GM13977 (cell line): ENCODE measurements at places on chromosomes 1 and 21.

DNA sequence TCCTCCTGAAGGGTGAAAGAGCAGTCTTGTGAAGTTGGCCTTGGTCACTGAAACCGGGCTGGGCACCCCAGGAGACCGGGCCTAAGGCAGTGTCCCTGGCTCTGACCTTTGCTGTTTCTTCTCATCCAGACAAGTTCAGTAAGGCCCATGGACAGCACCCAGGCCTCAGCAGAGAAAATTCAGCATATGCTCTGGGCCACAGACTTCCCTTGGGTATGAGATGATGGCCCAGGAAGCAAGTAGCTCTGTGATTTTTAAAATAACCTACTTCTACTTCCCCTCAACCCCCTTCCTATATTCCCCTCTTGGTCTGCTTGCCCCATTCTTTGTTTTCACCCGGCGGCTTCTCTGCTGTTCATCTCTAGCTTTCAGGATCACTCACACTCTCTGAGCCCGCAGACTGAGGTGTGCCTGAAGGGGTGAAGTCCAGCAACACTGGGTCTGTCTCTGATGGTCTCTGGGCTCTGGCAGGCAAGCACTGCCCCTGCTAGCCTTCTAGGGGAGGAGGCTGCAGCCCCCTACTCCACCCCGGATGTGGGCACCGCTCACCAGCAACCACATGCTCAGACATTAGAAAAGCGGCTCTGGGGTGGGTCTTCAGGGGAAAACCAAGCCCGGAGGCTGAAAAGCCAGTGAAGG, 2.9 kb upstream of the GPR25 start:
- peak; percentile 70 for DNase-seq

- DNase-seq: no peak
These were observed 67.0 kb downstream of the PLEKHA6 start for GRCh38 chr1:204292740-204293139.

DNA sequence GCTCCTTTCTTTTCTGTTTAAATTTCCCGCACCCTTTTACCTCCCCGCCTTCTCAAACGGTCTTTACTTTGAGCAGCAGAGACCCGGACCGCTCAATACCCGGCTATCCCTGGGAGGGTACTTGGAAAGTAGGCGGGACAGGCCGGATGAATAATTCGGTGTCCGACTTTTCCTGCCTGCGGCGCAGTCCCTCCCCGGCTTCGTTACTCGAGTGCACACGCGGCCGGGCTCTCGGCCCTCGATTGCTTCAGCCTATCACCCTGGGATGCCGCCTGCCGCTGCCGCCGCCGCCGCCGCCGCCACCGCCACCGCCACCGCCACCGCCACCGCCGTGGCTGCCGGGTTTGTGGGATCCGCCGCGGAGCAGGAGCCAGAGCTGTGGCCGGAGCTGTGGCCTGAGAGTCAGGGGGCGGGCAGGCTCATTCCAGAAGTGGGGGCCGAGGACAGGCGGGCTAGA, 382 bp upstream of the RASAL2 start:
- peak; percentile 92 for DNase-seq

- no peak for DNase-seq
These were observed at the start of gene ADORA1 for GRCh38 chr1:203127666-203128430. TSS of gene ADORA1 (plus strand) at chr1:203127726. CDS start at chr1:203128842, 1,116 bp downstream.

GRCh38 chr21:34362136-34362444, 1.7 kb upstream of the KCNE2 start:
- no peak for DNase-seq

- DNase-seq: no peak
These were observed 64.1 kb downstream of the USP24 start for GRCh38 chr1:55150880-55151588.

- DNase-seq: no peak
These were observed 85.0 kb upstream of the KCTD3 start for GRCh38 chr1:215482079-215482478.

- no peak for DNase-seq
These were observed 339.2 kb upstream of the KAZN start for GRCh38 chr1:14259191-14259757.

DNA sequence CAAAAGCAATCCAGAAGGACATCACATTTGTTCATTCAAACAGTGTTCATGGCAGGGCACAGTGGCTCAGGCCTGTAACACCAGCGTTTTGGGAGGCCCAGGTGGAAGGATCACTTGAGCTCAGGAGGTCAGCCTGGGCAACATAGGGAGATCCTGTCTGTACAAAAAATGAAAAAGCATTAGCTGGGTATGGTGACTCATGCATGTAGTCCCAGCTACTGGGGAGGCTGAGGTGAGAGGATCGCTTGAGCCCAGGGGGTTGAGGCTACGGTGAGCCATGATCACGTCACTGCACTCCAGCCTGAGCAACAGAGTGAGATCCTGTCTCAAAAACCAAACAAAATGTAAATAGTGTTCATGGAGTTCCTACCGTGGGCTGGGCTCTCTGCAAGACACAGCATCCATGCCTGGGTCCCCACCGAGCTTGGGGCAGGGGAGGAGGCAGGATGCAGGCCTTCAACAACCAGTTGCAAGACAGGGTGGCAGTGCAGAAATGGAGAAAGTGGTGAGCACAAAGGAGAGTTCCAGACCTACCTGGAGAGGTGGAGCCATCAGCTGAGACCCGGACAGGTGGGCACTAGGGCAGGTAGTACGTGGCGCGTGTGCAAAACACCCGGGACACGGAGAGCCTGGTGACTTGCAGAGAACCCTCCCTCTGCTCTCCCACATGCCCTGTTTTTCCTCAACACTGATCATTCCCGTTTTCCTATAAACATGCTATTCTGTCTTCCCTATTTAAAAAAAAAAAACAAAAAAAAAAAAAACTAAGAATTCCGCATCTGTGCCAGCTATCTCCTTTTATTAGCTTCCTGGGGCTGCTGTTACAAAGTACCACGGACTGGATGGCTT, 138.9 kb downstream of the TOMM20 start:
- no peak for DNase-seq

GRCh38 chr21:31948676-31949075, 75.9 kb downstream of the HUNK start:
- no peak for DNase-seq

- DNase-seq: peak; percentile 26
These were observed 171.5 kb downstream of the AJAP1 start for GRCh38 chr1:4825800-4826450.

GRCh38 chr1:239587066-239587465, 200.7 kb downstream of the CHRM3 start:
- no peak for DNase-seq

GRCh38 chr1:169072945-169073725, 33.4 kb upstream of the ATP1B1 start:
- DNase-seq: no peak

DNA sequence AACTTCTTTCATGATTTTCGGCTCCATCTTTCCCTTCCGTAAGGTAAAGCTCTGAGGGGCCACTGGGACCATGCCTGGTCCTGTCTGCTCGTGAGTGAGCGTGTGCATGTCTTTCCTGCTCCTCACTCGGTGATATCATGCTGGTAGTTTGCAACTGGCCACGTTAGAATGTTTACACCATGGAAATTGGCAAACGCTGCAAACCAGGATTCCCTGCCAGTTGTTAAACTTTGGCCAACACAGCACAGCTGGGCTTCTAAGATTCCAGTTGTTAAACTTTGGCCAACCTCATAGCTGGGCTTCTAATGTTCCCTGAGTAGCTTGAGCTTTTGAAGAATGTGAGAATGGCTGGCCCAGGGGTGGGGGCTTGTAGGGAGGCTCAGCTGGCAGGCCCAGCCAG, 68.0 kb upstream of the ACTL8 start:
- no peak for DNase-seq

DNA sequence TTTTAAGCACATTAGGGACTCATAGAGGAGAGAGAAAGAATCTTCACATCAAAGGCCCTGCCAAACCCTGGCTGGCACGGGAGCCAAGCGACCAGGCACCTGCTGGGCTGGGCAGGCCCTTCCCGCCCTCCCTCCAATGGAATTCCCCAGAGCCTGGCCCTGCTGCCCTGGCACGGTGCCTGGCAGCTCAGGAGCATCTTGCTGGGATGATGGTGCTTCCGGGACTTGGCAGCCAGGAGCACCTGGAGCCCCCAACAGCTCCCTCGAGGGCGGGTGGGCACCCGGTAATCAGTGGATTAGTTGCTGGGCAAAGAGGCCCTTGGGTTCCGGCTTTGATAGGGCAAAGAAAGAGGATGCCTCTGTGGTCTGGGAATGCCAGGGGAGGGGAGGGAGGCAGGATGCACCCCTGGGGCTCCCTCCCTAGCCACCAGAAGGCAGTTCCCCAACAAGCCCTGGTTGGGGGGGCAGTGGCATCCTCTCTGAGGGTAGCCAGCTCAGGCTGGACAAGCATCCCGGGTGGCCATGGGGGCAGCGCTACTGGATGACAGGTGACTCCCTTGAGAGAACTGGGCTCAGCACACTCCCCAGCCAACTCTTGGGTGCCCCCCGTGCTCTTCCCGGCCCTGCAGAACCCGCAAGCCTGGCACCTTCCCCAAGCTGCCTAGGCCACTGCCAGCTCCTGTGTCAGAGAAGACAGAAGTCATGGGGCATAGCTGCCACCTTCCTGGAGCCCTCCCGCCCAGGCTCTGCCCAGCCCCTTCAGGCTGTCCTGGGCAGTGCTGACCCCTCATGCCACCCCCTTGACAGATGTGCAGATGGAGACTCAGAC, 26.4 kb downstream of the KRTAP10-1 start:
- DNase-seq: no peak

GRCh38 chr1:18182398-18183160, 75.0 kb downstream of the IGSF21 start:
- DNase-seq: no peak

- no peak for DNase-seq
These were observed 32.0 kb downstream of the PLXNA2 start for GRCh38 chr1:208211921-208212843.

DNA sequence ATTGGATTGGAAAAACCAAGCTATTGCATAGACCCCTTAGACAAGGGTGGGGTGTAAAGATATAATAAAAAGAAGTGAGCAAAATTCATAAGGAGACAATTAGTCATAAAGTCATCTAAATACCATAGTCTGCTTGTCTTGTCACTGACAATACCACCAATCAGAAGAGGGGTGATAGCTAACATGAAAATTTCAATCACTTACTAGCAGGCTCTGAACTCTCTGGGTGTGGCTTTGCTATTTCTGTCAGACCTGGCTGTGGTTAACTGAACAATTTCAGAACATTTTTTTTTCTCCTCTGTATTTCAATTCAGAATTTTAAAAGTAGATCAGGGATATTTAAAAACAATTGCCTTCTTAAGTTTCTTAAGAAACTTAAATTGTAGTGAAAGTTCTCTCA, 158.5 kb upstream of the PRMT6 start:
- DNase-seq: no peak

DNA sequence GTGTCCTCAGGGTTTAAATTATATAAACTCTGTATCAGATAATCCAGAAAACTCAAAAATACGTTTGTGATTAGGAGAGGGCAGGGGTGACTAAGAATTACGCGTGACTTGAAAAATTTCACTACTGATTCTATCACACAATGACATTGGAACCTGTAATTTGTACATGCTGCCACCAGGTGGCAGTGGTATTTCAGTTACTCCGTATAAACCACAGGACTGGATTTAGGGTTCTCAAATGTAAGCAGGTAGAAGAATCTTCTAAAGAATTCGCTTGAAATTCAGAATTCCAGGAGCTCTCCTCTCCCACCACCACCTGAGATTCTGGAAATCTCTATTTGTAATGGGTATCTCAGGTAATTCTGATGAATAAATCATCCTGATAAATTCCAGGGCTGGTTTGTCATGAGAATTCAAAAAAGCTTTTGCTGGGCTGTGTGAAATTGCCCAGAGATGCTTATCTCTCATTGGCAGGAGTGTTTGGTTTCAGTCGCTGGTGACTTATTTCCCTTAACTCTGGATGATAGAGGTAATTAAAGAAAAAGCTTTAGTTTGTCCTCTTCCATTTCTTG, 1.7 kb upstream of the KRTAP7-1 start:
- peak; percentile 31 for DNase-seq

GRCh38 chr1:66275083-66275482, 258.9 kb upstream of the SGIP1 start:
- no peak for DNase-seq

GRCh38 chr1:171909711-171910110, 68.4 kb downstream of the DNM3 start:
- no peak for DNase-seq

- DNase-seq: no peak
These were observed 269.1 kb upstream of the VAMP3 start for GRCh38 chr1:7501723-7502603.

DNA sequence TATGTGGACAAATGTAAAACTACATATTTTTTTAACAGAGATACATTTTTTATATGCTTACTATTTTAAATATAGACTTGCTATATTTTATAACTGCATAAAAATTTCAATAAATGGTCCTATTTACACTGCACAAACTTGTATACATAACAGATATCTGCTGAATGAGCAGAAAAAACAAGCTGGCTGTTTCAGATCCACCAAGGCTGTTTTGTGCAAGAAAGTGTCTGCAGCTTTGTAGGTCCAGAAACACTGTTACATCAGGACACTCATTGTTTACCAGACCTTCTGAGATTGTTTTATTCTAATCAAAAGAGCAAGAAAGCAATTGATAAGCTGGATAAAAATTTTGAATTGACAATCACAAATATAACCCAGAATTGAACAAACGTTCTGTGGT, 99.3 kb downstream of the NCAM2 start:
- no peak for DNase-seq

GRCh38 chr1:229631966-229632365, 5.9 kb downstream of the URB2 start:
- DNase-seq: no peak

DNA sequence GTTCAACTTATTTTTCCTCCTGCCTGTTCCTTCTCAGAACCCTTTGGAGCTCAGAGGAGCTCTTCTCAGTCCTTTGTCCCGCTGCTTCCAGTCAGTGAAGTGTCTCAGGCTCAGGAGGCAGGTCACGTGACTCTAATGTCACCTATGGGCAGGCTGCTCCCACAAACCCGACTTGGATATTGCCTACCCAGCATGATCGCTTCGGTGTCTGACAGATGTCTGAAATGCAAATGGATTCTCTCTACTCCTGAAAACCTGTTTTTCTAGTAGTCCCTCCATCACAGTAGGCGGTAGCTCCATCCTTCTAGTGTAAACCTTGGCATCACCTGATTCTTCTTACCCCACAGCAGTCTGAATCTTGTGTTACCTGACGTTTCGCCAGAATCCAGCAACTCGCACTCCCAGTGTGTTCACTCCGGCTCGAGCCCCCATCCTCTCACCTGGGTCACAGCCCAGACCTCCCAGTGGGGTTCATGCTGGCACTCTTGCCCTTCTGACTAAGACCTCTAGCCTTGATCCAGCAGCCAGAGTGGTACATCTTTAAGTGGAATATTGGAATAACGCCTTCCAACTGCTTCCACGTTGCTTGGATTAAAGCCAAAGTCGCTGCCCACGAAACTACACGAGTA, 5.4 kb downstream of the PADI6 start:
- DNase-seq: no peak

GRCh38 chr1:1333551-1334241, 2.6 kb downstream of the TAS1R3 start:
- no peak for DNase-seq

- DNase-seq: no peak
These were observed 13.5 kb downstream of the GNG4 start for GRCh38 chr1:235635938-235636662.

- no peak for DNase-seq
These were observed 11.6 kb upstream of the PARP1 start for GRCh38 chr1:226419284-226420029.
